ENCODE measurements at places on chromosomes 12 and 14. TPM values are rescaled to one million over a fixed set of nuclear protein-coding genes. Genes with fewer than 3 reads are reported as not detected.

SYCP3 gene
- 0.07 TPM for total RNA-seq

- no peak for DNase-seq
These were observed 20.0 kb upstream of the BCL7A start for GRCh38 chr12:122001466-122002209.

GRCh38 chr12:131675126-131676080 is 35.5 kb upstream of the SFSWAP start:
- no peak for DNase-seq

GPR132 gene
- 34.2 TPM for total RNA-seq

- DNase-seq = no peak
These were observed 72.5 kb downstream of the TRAF3 start for GRCh38 chr14:102849526-102850379.
